Activated T-cell treated with anti-CD3 and anti-CD28 coated beads, Interleukin-2, amount 50 U/mL, for 1 hour (primary cell): ENCODE measurements at places on chromosomes 7 and 10.

DNA sequence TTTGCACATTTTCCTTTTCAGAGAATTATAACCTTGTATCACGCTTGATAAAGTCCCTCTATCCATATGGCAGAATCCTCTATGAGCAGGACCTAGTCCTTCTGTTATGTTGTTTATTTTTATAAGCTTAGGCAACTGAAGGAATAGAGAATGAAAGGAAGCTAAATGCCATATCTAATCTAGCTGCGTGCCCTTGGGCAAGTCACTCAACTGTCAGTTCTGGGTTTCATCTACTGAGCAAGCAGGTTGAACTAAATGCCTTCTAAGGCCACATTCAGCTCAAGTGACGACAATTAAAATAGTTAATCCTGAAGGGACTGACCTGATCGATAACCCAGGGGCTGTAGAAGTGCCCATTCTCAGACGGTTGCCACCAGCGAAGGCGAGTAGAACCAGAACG, 93.9 kb upstream of the SLC26A5 start:
- DNase-seq = no peak

DNA sequence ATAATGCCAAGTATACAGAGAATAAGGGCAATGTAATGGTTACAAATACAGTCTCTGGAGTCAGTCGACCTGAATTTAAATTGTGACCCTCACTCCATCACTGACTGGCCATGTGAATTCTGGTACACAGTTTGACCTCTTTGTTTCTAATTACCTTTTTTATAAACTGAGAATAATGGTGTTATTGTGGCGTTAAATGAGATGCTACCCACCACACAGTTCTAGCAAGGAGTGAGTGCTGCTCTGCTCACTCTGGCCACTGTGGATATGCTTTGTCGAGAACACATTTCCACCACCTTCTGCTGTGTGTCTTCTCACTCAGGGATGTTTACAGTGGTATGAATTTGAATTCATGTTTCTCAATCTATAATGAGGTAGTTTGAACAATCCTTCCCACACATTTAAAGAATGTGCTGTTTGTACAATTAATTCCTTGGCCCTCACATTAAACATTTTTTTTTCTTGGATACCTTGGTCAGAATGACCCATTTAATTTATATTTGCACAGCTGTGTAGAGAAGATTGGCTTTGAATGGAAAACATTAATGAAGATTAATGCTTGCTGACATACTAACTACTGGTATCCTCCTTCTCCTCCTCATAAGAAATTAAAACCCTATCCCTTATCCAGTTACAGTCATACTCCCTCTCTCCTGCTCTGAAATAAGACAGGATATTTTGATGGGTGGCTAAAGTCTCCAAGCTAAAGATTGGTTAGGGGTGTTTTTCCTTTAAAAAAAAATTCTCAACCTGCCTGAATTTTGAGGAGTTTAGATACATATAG, 42.4 kb downstream of the PLCE1 start:
- DNase-seq = no peak

GRCh38 chr10:87740254-87740655, 77.8 kb downstream of the ATAD1 start:
- DNase-seq = no peak

DNA sequence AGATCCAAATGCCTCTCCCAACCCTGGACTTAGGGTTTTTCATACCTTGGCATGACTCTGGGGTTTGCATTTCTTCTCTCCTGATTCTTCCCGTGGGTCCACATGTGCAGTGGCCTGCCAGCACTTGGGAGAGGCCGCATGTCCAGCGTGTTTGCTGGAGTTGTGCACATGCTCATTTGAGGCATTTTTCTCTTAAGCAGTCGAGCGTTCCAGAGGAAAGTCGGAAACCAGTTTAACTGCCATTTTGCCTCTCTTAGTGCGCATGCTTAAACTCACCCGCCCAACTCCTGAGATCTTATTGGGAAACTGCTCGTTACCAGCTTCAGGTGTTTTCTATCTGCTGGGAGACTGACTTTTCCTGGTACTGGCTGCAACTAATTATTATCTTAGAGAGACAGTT, 888.4 kb upstream of the PHF14 start:
- DNase-seq = no peak

DNA sequence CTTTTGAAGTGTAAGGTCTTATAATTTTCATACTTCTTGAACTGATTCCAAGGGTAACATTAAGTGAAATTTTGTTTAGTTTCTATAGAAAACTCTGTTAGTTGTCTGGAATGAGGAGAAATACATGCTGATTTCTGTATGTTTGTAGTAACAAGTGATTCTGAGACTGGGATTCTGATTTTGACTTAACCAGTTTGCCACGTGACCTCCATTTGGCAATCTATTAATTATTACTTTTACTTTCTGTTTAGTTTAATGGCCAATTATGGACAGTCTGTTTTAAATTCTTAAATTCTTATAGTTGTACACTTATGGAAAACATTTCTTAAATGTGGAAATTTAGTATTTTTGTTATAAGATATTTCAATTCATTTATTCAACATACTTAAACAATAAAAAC, 163.1 kb downstream of the ADK start:
- no peak for DNase-seq

DNA sequence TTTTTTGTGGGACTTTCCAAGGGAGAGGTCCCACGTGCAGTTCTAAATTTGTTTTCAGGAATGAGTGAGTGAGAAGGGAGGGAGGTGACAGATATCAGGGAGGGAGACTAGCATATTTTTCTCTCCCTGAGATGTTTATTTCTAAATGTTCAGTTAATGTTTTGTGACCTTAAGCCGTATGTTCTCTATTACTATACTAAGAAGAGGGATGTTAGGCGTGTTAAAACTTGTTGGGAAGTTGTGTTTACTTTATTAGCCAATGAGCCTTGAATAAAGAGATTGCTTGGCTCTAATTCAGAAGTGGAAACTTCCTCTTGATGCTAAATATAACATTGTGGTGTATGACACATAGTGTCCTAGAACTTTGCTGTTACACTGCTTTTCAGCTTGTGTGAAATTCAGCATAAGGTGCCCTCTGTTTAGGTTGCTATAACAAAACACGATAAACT, 37.3 kb downstream of the DNAH11 start:
- DNase-seq = no peak

DNA sequence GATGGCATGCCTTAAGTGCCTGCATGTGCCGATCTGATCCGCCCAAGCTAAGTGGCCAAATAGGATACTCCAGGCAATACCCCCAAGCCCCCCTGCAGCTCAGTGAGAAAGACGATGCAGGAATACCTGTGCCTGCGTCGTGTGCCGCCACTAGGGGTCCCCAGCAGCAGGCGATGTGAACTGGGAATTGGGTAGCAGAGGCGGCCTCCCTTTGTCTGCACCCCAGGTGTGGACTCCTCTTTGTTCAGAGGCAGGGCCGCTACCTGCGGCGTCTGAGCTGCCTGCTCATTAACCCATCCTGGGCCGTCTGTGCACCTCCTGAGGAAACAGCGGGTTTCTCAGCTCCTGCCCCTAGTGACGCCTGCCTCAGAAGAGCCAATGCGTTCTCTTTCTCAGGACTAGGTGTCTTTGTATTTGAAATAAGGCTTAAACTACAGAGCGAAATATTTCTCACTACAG, 4.8 kb upstream of the CHN2 start:
- peak; percentile 61 for DNase-seq

- DNase-seq = no peak
Observed at GRCh38 chr10:71467569-71468362, 71.0 kb downstream of the CDH23 start.

GRCh38 chr10:111246814-111247452, 170.1 kb downstream of the ADRA2A start:
- DNase-seq = no peak

DNA sequence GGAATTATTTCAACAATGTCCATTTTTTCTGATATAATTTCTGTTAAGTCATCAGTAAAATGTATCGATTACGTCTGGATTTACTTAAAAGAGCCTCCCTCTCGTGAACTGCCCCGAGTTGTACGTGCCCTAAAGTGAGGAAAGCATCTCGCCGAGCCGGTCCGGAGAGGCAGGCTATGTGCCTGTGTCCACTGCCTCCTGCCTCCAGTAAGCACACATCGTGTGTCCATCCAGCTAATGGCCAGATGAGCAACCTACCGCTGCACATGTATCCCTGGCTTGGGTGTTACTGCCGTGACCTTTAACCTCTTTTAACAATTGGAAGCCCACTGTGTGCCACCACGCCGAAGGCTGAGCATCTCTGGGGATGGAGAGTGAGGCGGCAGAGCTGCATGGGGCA, 23.2 kb upstream of the DNAJB6 start:
- DNase-seq = no peak

DNA sequence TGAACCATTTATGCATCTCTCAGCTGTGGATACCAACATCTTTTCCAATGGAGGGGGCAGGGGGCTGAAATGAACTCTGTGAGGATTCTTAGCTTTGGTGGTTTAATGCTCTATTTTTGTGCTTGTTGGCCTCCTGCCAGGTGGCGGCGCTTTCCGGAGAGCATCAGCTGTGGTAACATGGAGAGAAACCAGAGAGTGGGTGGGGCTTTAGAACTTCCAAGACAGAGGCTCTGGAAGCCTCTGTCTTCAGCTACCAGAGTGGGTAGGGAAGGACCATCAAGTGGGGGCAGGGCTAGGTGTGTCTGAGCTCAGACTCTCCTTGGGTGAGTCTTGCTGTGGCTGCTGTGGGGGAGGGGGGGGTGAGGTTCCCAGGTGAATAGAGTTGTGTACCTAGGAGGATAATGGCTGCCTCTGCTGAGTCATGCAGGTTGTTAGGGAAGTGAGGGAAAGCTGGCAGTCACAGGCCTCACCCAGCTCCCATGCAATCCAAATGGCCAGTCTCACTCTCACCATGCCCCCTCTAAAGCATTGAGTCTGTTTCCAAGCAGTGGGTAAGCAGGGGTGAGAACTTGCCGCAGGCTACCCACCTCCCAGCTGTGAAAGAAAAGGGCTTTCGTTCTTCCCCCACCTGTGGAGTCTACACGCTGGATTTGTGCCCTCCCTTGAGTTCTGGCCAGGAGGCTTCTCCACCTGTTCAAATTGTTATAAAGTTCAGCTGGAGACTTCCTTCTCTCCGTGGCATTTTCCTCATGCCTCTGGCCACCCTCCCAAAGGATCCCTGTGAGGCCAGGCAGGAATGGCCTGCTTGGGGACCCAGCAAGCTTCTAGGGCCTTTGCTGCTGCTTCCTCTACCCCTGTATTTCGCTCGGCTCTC, 527.0 kb downstream of the NEBL start:
- DNase-seq = no peak

GRCh38 chr10:80382989-80383388, 25.4 kb upstream of the PRXL2A start:
- peak; percentile 63 for DNase-seq

DNA sequence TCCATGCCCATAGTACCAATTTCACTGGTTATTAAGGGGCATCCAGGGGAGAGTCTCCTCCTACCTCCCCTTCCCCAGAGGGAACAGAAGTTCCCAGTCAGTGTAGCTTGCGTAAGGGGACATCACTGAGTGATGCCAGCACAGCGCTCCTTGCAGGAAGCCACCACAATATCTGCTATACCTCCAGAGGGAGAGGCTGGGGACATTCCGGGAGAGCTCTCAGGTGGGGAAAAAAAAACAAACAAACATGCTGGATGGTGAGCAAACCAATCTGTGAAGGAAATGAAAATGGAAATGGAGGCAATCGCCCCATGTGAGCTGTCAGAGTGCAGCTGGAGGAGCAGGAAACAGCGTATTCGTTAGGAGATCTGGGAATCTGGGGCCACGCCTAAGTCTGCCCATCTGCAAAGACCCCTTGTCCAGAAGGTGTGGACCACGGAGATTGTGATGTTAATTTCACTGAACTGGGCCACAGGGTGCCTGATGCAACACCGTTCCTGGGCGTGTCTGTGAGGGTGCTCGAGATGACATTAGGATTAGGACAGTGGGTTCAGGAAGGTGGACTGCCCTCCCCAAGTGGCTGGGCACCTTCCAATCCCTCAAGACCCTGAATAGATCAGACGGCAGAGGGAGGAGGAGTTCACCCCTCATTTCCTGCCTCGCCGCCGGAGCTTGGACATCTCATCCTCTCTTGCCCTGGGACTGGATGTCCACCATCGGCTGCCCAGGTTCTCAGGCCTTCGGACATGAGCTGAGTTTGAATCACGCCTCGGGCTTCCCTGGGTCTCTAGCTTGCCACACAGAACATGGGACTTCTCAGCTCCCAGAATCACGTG, 30.5 kb downstream of the GNA12 start:
- DNase-seq = no peak

GRCh38 chr7:49127359-49127913, 203.1 kb downstream of the CDC14C start:
- no peak for DNase-seq

- DNase-seq = no peak
Observed at GRCh38 chr7:113805976-113806375, 112.8 kb downstream of the PPP1R3A start.

GRCh38 chr7:120919466-120919865, 31.1 kb upstream of the ING3 start:
- DNase-seq = no peak

GRCh38 chr10:88366772-88367171, 216.3 kb downstream of the RNLS start:
- no peak for DNase-seq

DNA sequence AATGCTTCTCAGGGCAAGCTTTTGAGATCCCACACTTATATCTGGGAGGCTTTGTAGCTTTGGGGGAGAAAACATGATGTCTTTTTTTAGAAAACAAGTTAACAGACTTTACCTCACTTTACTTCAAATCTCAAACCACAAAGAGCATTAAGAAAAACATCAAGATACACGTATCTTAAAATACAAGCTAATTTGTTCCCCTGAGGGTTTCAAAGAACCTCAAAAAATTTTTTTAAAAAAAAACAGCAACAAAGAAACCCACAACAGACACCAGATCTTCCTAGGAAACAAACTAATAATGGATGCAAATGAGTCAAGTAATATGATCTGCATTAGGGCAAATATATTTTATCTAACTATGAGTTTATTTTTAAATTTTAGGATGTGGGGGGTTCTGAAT, 24.7 kb downstream of the FAM3C start:
- no peak for DNase-seq

DNA sequence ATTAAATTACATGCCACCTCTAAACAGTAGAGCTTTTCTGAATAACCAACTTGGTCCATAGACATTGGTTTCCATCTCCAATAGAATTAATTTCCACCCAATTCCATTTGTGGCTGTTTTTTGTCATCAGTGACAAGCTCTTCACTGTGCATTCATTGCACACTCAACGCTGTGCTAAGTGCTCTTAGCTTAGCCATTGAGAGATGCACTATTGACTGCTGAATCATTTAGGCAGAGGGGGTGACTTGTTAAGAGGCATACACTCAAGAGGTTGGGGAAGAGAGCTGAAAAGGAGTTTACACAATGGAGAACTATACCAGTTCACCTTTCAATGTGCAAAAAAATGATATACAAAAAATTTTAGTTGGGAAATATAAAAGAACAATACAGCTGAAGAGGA, 31.9 kb upstream of the CBLL1 start:
- no peak for DNase-seq

GRCh38 chr10:49628599-49628998, 14.8 kb downstream of the CHAT start:
- no peak for DNase-seq

DNA sequence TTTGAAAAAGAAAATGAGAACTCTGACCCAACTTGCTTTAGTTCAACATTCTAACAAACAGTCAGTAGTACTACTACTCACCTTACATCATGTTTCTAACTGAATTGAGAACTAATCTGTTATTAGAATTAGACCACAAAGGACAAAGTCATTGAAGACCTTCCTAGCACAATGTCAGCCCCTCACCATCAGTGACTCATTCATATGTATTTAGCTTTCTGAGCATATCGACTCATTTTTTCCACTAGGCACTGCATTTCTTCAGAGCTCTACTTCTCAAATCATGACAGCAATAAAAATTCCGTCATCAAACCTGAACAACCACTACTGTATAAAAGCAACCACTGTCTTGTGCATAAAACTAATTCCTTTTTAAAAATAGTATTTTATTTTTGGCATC, 4.4 kb upstream of the LRRN3 start:
- DNase-seq = no peak

GRCh38 chr7:42907316-42907715, 4.6 kb downstream of the C7orf25 start:
- DNase-seq = no peak
